ENCODE measurements at places on chromosomes 4 and X. TPM values are rescaled to one million over a fixed set of nuclear protein-coding genes. Genes with fewer than 3 reads are reported as not detected.

Gene XPNPEP2
- total RNA-seq, result 52.0 TPM

Gene RHOXF2
- not detected for total RNA-seq

Gene KLHL13
- 7.1 TPM for total RNA-seq

Gene GPR119
- total RNA-seq, result not detected

Gene POF1B
- 102 TPM for total RNA-seq

Gene GSX2
- total RNA-seq, result not detected

DNA sequence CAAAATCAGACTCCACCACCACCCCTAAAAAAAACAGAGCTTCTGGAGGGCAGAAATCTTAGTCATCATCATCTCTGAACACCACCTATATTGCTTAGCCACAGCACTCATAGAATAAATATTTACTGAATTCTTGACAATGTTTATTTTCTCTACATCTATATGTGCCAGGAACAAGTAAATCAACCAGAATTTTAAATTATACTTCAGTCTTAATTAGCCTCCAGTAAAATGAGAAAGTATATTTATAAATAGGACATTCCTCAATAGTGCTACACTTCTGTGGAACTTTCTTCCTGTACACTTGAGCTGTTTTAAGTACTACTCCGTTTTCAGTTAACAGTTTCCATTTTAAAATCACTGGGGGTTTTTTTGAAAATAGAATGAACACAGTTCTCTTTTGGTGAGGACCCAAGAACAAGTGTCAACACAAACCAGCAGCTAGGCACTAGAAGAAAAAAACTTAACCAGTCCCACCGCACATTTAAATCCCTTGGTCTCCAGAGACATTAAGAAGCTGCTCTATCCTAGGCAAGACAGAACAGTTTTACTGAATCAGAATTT lies 25.5 kb downstream of the SMIM14 start:
- no peak for DNase-seq
- peak overlapping the region; percentile 9 for H3K27ac ChIP-seq
- no peaks in the 10 kb centered on the region for H3K27me3 ChIP-seq
- H3K4me3 ChIP-seq, result no peak overlapping the region
- H3K4me1 ChIP-seq, result peaks cover 58% of the 10 kb centered on the region

DNA sequence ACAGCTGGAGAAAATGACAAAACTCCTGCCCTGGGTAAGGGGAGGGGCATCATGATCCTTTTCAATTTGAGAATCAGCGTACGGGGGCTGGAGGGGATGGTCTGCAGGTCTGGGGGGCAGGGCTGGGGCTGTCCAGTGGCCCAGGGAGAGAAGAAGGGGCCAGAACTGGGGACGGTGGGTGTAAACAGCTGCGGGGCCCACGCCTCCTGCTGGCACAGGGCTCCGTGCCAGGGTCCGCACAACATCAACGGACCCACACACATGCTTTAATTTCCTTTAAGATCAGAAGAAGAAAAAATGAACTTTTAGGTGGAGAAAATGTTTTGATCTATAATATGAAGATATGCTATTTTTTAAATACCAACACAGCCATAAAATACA lies 52.1 kb downstream of the PSAPL1 start:
- H3K27me3 ChIP-seq, result peaks cover 4% of the 10 kb centered on the region
- no peaks in the 10 kb centered on the region for H3K4me1 ChIP-seq
- DNase-seq, result no peak
- H3K27ac ChIP-seq, result no peak overlapping the region

- H3K4me1 ChIP-seq, result no peaks in the 10 kb centered on the region
Observed at GRCh38 chrX:15785176-15785750, 5.0 kb upstream of the ZRSR2 start.

DNA sequence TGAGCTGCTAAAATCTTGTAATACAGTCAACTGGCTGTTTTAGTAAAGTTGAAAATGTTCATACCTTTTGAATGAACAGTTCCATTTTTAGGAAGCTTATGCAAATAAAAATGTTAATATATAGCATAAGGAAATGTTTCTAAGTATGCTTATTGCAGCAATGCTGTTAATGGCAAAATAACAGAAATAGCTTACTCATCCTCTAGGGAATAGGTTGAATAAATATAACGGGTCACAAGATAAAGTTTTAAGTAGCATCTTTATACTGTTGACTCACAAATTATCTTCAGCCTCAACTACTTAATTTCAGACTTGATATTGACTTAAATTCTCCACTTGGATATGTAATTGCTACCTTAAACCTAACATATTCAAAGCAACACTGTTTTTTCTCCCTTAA lies 27.7 kb downstream of the HERC3 start:
- no peaks in the 10 kb centered on the region for H3K36me3 ChIP-seq
- no peak overlapping the region for H3K4me3 ChIP-seq
- no peaks in the 10 kb centered on the region for H3K27me3 ChIP-seq
- DNase-seq, result no peak
- H3K4me1 ChIP-seq, result no peaks in the 10 kb centered on the region
- H3K27ac ChIP-seq, result no peak overlapping the region

- peak; percentile 49 for DNase-seq
- H3K4me1 ChIP-seq, result peaks cover 20% of the 10 kb centered on the region
Observed at GRCh38 chrX:276581-277201, 4.5 kb upstream of the PLCXD1 start.

DNA sequence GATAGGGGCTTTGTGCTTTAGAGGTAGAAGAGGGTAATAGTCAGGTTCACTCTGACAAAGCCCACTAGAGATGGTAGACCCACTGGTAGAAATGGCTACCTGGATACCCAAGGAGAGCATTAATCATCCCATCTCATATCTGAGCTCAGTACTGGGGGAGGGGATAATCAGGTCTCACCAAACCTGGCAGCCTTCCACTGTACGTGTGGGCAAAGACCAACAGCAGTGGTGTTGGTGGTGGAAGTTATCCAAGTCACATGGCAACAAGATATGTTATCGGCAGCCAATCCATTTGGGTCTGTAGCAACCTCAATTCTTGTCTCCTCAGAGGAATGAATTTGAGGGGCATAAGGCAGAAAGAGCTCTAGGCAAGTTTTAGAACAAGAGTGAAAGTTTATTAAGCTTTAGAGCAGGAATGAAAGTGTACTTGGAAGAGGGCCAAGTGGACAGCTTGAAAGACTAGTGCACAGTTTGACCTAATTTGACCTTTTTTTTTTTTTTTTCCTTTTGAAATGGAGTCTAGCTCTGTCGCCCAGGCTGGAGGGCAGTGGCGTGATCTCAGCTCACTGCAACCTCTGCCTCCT lies 67.0 kb upstream of the CXCL13 start:
- H3K27ac ChIP-seq, result no peak overlapping the region
- H3K4me3 ChIP-seq, result no peak overlapping the region
- no peaks in the 10 kb centered on the region for H3K36me3 ChIP-seq
- DNase-seq, result no peak
- no peaks in the 10 kb centered on the region for H3K27me3 ChIP-seq
- H3K4me1 ChIP-seq, result no peaks in the 10 kb centered on the region

GRCh38 chr4:1168191-1169101 lies 3.9 kb downstream of the SPON2 start:
- peak overlapping the region; percentile 79 for H3K27ac ChIP-seq
- H3K36me3 ChIP-seq, result no peaks in the 10 kb centered on the region
- peaks cover 47% of the 10 kb centered on the region for H3K27me3 ChIP-seq
- H3K4me1 ChIP-seq, result peaks cover 30% of the 10 kb centered on the region
- DNase-seq, result no peak

GRCh38 chr4:95548738-95549245 lies at the start of gene UNC5C:
UNC5C (minus strand) TSS chr4:95548973.
- H3K27me3 ChIP-seq, result peaks cover 45% of the 10 kb centered on the region
- no peaks in the 10 kb centered on the region for H3K36me3 ChIP-seq
- peak within 1 kb of the TSS; percentile 58 for H3K4me3 ChIP-seq
- H3K4me1 ChIP-seq, result peaks cover 5% of the 10 kb centered on the region

DNA sequence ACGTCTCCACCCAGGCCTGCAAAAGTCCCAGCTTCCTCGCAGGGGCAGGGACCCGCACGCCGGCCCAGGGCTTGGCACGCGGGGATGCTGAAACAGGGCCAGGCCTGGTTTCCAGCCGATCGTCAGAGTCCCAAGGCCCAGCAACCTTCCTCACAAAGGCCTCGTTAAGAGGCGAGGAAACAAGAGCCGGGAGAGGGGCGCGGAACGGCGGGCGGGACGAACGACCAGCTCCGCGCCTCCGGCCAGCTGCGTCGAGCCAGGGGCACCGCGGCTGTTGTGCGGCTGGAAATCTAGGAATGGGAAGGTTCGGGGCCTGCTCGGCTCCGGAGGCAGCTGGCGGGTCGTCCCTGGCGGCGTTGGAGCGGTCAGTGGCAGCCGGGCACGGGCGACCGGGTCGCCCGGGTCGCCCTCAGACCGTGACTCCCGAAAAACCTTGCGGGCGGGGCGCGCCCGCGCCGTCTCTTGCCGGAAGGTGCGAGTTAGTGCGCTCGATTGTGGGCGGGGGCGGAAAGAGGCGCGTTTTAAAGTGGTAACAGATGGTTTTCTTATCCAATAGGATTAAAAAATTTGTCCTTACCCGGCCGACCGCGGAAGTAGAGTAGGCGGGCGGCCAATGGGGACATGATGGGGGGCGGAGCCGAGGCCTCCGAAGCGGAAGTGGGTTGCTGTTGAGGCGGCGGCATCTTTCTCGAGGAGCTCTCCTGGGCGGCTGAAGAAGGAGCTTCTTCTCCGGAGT lies at the start of gene RNF4:
Gene RNF4, plus strand, starts transcription at position 651 of the 736 bp plus-strand sequence. CDS start 21,388 bp downstream, outside the sequence.
- peak; percentile 98 for DNase-seq
- peak within 1 kb of the TSS; percentile 98 for H3K27ac ChIP-seq
- H3K4me1 ChIP-seq, result peaks cover 31% of the 10 kb centered on the region
- peaks cover 4% of the 10 kb centered on the region for H3K36me3 ChIP-seq

DNA sequence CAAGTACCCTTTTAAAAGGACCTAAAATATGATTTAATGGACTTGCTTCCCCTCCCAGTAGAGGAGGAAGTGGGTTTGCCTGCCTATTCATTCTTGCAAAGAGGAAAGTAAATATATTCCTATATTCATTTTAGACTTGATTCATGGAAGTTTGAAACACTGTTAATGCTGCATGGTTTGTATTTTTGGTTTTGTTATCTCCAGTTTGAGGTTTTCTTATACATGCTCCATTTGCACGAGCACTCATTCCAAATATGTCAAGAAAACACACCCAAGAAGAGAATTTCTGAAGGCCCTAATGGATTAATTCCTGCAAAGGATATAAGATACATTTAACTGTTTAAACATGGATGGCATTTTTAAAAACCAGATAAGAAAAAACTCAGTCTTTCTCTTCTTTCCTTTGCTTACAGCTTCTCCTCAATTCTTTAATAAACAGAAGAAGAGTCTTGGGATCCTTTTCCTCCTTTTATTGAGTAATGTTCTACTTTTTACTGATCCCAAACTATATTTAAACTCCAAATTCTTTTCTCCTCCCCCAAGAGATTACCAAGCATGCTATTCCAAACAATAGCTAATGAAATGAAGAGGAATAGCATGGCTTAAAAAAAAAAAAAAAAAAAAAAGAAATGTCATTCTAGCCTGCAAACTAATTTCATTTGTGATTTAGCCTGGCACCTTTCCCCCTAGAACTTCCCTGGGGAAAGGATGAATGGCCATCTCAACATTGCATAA lies 54.6 kb upstream of the LDB2 start:
- no peaks in the 10 kb centered on the region for H3K4me1 ChIP-seq
- H3K36me3 ChIP-seq, result no peaks in the 10 kb centered on the region
- no peak overlapping the region for H3K27ac ChIP-seq
- no peak for DNase-seq
- H3K27me3 ChIP-seq, result no peaks in the 10 kb centered on the region

DNA sequence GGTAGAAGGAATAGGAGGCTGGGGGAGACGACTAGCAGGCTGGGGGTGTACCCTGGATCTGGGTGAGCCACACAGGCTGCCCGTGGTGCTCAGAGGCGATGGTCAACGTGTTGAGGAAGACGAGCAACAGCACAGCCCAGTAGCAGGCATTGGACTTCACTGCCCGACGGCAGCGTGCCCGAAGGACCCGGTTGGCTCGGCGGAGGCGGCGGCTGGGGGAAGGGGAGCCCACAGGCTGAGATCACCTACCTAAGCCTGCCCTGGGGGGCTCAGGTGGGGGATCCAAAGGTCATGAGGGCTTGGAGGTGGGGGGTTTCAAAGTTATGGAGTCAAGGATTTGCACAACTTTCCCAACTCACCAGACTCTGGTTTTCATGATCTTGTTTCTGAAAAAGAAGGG lies 7.3 kb downstream of the CACNA1F start:
- no peaks in the 10 kb centered on the region for H3K27me3 ChIP-seq
- H3K4me3 ChIP-seq, result no peak overlapping the region
- no peak overlapping the region for H3K27ac ChIP-seq
- H3K36me3 ChIP-seq, result no peaks in the 10 kb centered on the region

DNA sequence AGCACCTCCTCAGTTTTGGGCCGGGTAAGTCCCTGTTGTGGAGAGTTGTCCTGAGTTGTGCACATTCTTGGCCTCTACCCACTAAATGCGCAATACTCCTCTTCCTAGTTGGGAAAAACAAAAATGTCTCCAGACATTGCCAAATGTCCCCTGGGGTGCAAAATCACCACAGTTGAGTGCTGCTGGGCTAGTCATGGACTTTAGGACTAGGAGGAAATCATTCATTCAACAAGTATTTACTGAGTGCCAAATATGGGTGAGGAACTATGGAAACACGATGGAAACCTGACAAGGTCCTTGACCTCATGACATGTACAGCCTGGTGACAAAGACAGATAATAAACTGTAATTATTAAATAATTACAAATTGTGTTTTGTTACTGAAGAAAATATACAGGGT lies 71.6 kb downstream of the STX18 start:
- H3K27me3 ChIP-seq, result no peaks in the 10 kb centered on the region
- H3K27ac ChIP-seq, result no peak overlapping the region
- peaks cover 26% of the 10 kb centered on the region for H3K36me3 ChIP-seq

DNA sequence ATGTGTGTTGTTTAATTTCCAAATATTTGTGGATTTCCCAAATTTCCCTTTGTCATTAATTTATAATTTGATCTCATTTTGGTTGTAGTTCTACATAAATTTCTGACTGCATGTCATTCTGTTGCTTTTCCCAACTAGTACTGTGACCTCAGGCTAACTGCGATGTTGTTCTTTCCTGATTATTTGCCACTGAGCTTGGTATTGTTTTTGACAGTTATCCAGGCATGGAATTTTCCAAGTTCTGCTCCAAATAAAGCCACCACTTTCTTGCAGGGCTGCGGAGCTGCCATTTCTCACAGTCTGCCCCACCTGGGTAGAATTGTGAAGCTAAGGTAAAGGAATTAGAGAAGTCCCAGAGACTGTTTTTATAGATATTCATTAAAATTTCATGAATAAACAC lies 328.8 kb downstream of the ZNF674 start:
- H3K4me3 ChIP-seq, result no peak overlapping the region
- no peak for DNase-seq
- no peak overlapping the region for H3K27ac ChIP-seq
- H3K36me3 ChIP-seq, result no peaks in the 10 kb centered on the region
- H3K27me3 ChIP-seq, result no peaks in the 10 kb centered on the region

DNA sequence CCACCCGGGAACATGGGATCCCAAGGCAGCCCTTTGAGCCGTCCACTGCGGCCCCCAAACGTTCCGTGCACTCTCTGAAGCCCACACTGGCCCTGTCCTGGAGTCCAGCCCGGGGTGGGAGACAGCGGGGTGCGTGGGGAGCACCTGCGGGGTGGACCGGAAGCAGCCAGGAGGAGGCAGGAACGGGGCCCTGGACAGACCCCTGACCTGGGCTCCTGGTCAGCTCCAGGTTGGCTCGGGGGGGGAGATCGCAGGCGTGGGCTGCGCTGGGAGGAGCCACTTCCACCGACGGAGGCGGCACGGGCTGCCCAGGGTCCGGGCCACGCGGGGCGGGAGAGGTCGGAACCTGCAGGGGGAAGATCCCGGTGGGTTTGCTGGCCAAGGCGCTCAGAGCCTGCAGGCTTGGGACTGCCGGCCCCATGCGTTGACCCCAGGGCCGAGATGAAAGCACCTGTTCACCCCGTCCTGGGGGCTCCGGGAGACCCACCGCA lies 5.7 kb upstream of the PLCXD1 start:
- H3K4me1 ChIP-seq, result peaks cover 11% of the 10 kb centered on the region
- no peaks in the 10 kb centered on the region for H3K36me3 ChIP-seq
- peak overlapping the region; percentile 65 for H3K27ac ChIP-seq
- H3K27me3 ChIP-seq, result no peaks in the 10 kb centered on the region
- H3K4me3 ChIP-seq, result peak overlapping the region; percentile 47

Measured in transverse colon (tissue), 4 donors.